ENCODE measurements at places on chromosomes 6 and 20.

DNA sequence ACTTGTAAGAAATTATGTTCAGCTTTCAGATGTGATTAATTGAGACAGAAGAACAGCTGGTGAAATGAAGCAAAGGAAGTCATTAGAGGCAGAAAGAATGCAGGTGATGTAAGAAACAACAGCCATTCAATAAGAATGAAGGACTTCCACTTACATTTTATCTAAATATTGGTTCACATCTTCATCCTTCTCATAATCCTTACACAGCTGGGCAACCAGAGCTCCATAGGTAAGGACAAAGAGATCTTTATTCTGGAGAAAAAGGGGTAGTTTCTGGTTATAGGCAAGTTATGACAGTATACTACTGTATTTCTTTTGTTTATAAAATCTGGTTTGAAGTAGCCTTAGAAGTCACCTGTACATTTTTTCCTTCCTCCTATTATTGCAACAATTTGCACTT lies 2.3 kb downstream of the TRAPPC3L start:
- no peak for DNase-seq

DNA sequence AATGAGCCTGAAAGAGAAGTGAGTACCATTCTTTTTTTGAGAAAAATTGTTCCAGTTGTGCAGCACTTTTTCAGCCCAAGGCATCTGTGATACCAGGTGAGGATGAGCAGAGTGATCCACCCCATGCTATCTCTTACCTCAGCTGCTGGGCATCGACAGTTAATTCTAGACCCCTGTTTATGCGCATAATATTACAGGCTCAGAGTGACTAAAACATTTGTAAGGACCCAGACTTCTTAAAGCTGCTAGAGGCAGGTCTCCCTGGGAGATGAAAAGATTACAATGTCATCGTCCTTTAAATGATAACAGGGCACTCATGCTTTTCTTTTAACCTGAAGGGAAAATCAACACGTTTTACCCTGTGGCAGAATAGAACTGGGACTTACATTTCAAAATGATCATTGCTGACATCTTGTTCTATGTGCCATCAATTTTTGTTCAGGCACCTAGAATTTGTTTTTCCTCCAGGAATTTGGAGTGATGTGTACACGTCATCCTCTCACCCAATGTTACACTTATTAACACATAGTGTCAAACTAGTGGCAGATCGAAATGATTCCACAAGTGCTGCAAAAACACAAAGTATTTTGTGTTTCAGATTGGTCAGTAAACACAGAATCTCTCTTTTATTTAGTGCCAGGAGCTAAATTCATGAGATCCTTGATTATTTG lies 684.6 kb downstream of the UTRN start:
- DNase-seq: no peak

GRCh38 chr6:154969796-154970195 lies 25.3 kb upstream of the TIAM2 start:
- no peak for DNase-seq

DNA sequence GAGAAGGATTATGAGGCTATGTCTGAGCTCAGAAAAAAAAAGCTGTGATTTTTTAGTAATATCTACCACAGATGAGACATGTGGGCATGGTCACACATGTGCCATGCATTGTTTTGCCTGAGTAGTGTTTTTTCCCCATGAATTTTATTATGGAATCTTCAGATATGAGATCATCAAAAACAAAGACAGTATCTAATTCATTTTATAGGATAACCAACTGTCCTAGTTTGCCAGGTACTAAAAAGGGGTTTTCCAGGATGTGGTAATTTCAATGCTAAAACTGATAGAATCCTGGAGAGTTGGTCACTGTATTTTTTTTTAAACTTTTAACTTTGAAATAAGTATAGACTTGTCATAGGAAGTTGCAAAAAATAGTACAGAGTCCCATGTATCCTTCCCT lies 127.4 kb upstream of the MAP3K7 start:
- no peak for DNase-seq

GRCh38 chr20:5569021-5569420 lies 181.2 kb upstream of the SHLD1 start:
- DNase-seq: peak; percentile 32

GRCh38 chr20:41499064-41499463 lies 119.1 kb downstream of the CHD6 start:
- no peak for DNase-seq

DNA sequence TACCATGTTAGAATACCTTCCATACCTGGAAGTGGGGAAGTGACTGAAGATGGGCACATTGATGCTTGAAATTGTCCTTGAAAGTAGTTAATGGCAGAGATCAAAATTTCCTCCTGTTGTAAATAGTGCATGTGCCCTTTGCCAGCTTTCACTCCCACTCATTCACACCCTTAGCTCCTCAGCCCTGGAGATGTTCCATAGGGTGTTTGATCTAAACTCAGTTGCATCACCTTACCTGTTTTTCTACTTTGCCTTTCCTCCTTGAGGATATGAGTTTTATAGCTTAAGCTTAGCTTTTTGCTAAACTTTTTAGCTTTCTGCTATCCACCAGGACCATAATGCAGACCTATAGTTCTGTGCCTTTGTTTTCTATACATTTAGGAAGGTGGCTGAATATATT lies 69.0 kb downstream of the CEP57L1 start:
- no peak for DNase-seq

- DNase-seq: no peak
Measured at GRCh38 chr6:16420715-16421461, 182.5 kb downstream of the GMPR start.

DNA sequence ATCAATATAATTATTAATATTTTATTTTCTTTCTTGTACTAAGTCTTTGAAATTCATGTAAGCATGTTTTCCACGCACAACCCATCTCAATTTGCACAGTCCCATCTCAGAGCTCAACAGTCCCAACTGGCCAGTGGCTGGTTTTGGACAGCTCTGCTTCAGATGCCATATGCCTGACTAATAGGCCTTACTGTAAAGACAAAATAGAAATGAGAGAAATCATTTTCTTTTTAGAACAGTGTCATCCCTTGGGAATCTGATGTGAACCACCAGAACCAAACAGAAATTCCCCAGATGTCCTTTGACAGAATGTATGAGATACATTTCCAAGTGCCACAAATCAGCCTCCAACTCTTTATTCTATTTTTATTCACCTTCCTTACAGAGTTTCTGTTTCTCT lies 338.9 kb downstream of the ESR1 start:
- DNase-seq: no peak

- DNase-seq: no peak
Measured at GRCh38 chr6:139925894-139926641, 551.6 kb upstream of the CITED2 start.

GRCh38 chr20:3797592-3798372 lies 1.7 kb downstream of the CDC25B start:
- no peak for DNase-seq

DNA sequence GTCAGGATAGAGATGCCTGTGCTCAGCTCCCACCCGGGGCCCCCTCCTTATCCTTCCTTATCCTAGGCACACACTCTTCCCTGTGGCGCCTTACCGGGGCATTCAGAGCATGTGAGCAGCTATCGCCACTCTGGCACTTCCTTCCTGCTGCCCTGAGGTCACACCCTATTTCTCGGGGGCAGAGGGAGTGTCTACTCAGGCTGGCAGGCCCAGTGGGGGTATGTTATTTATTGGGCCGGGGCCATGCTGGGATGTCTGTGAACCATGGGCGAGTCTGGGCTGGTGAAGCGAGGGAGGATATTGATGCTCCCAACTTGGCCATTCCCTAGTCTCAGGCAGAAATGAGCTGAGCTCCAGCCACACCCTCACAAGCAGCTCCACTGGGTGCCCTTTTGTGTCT lies 3.9 kb upstream of the LY6G6D start:
- no peak for DNase-seq

- DNase-seq: no peak
Measured at GRCh38 chr6:113610377-113610988, 246.7 kb upstream of the MARCKS start.

GRCh38 chr6:119067091-119067490 lies 11.4 kb downstream of the FAM184A start:
- no peak for DNase-seq

GRCh38 chr20:51687108-51687507 lies 81.1 kb downstream of the ATP9A start:
- DNase-seq: no peak

DNA sequence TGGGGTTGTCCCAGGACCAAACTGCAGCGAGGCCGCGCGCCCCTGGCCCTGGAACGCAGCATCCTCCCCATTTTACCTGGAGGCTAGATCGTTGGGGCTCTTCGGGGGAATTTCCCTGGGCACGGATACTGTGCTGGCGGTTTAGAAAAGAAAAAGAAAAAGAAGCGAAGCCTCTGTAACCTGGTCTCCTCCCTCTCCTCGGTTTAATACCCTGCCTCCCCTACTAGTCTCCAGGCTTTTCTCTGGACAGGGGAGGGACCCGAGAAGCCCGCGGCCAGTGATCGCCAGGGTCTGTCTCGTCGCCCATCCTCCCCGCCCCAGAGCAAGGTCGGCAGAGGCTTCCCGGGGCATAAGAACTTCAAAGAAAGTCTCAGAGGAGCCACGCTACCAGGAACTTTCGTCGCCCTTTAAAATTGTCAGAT lies 6.1 kb upstream of the LAMP5 start:
- DNase-seq: no peak

DNA sequence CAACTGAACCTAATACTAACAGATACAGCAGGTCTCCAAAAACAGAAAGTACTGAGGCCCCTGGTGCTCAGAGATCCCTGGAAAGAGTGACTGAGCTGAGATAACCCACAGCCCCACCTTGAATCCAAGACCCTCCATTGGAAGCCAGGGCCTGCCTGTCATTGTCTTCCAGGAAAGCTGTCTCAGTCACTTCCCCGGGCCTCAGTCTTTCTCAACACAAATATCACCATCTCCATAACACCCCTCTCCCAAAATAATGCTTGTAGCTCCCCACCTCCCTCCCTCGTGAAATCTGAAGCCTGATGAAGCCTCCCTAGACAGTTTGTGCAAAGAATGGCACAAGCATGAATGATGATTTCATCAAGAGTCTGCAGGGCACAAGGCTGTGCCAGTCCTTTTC lies 138.2 kb upstream of the LRFN2 start:
- no peak for DNase-seq

GRCh38 chr6:13184547-13184946 lies 143.8 kb downstream of the TBC1D7 start:
- no peak for DNase-seq

DNA sequence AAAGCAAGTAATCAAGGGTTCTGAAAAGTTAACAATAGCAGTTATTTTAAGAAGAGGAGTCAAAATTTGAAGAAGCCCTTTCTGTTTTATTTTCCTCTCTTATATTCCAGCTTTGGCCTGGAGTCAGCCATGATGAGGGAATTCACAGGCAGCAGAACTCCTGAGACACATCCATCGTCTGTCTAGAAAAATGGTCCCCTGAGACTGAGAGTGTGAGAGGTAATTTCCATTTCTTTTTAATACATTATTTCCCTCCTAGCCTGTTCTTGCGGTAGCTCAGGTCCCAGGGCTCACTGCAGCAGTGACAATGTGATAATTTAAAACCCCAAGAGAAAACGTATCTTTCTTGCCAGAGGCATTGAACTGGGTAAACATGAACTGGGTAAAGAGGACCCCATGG lies 296.0 kb downstream of the SMOC2 start:
- DNase-seq: no peak

- DNase-seq: no peak
Measured at GRCh38 chr6:33452496-33452895, 1.9 kb upstream of the ZBTB9 start.

- DNase-seq: no peak
Measured at GRCh38 chr6:53424976-53425718, 76.4 kb upstream of the ELOVL5 start.

DNA sequence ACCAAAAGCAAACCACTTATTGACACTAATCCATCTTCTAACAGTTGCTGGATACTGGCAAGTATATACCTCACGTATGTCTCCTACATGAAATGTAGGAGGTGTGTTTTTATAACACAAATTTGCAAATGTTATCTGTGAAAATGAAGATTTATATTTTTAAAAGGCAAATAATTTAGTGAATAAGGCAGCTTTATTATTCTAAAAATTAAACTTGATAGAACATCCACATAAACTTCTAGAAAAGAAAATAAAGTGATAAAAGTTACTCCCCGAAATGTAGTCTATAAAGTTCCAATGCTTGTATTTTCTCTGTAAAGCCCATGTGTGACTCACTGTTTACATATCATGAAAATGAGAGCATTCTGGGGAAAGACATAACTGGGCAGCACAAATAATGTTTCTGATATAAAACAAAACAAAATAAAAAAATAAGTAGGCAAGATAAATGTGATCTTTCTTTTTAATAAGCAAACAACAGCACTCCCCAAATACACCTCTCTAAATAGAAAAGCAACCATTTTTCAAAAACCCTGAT lies 84.4 kb downstream of the MAP7 start:
- DNase-seq: no peak

DNA sequence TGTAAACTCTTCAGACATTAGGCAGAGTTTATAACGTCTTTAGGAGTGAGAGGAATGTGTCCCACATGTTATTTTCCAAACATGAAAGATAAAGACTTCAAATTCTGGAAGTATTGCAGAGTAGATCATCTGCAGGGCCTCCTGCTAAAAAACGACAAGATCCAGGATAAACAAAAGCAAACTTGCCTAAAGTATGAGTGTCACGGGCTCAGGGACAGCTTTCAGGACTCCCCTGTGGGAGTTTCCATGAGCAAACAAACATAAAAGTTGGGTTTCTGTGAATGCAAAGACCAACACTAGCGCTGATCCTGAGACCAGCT lies 76.9 kb downstream of the TXNDC5 start:
- DNase-seq: no peak

GRCh38 chr6:5590187-5590586 lies 328.9 kb downstream of the FARS2 start:
- DNase-seq: no peak

- no peak for DNase-seq
Measured at GRCh38 chr6:35503534-35503933, 6.7 kb upstream of the TEAD3 start.

DNA sequence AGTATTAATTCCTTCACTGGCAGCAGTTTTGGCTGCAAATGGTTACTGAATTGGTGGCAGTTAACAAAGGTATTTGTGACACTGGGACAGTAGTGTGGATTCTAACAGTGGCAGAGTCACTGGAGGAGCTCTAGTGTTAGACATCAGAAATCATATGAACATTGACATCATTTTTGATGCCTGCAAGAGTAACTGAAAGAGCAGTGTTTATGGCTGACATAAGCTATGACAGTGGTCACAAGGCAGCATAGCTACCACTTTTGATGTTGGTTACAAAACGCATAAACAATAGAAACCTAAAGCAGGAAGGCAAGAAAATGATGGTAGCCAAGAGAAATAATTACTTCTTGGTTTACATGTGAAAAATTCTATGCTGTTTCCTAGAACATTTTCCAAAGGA lies 326.7 kb upstream of the MAN1A1 start:
- DNase-seq: no peak
